ENCODE measurements at places on chromosomes 5 and 9.

DNA sequence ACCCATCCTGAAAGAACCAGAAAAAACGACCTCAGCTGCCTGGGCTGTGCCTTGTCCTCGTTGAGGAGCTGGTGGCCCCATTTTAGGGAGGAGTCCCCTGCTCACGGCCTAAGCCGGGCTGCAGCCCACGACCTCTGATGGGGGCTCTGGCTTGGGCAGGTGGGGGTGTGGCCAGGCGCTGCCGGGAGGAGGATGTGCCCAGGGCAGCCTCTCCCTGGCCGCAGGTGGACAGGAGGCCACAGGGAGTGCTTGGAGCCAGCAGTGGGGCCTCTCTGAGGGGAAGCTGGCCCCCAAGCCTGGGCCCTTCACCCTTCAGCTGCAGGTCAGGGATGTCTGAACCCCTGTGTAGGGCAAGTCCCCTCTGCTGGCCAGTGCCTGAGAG, 2.5 kb downstream of the DIPK1B start:
- DNase-seq: no peak

DNA sequence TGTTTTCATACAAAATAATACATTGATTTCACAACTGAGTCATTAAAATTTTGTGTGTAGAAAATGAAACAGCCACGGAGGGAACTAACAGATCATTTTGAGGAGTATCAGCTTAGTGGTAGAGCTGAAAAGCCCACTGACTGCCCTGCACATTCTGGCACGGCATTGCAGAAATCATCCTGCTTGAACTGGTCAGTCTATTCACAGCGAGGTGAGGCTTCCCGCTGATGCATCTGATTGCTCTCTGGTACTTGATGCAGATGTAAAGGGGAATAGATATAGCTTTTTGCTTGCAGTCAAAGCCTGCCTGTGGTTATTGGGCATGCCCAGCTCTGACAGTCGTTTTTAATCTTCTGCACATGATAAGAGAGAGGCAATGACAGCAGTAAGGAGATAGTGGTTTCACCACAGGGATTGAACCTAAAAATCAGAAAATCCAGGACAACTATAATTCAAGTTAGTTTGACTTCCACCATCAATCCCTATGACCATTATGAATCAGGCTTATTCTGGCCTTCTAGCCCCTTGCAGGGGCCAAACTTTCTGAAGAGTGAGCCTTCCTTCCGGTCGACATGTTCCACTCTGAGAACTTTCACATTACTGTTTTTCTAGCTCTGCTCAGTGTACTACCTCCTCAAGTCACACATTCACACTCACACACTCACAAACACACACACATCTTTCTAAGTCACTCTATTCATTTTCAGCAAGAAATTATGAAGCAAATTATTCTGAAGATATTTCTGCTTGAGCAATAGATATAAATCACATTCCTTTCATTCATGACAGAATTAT, 782.8 kb upstream of the NUDT12 start:
- DNase-seq: no peak

- DNase-seq: no peak
Observed at GRCh38 chr9:89922099-89922498, 317.3 kb downstream of the GADD45G start.

GRCh38 chr5:82465235-82465634, 187.1 kb upstream of the RPS23 start:
- DNase-seq: no peak

GRCh38 chr5:173925449-173926071, 37.4 kb downstream of the CPEB4 start:
- DNase-seq: no peak

All from NCI-H2081 treated with DMSO at 0.1 percent for 48 hours (cell line).